ENCODE measurements at places on chromosomes 16 and 17.

DNA sequence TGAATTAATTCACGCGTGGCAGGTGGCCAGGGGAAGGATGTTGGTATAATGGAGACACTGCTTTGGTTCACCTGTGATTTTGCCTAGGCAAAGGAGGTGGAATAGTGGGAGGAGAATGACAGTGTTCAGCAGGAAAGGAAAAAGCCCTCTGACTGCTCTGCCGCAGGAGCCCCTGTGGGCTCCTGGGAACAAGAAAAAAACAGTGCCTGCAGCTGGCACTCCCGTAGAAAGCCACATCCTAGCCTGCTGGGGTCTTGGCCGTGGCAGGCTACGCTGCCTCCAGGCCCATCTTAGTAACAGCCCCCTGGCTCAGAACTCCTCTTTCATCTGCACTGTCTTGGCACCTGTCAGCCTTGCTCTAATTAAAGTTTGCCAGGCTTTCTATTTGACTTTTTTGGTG lies 20.6 kb downstream of the ADORA2B start:
- peak overlapping the region; percentile 64 for H3K4me3 ChIP-seq
- no peaks in the 10 kb centered on the region for H3K27me3 ChIP-seq
- peak overlapping the region; percentile 86 for H3K27ac ChIP-seq
- DNase-seq, result no peak

GRCh38 chr17:38427160-38427949 lies 909 bp upstream of the ARHGAP23 start:
- peaks cover 37% of the 10 kb centered on the region for H3K4me1 ChIP-seq
- H3K36me3 ChIP-seq, result no peaks in the 10 kb centered on the region
- no peak overlapping the region for H3K27ac ChIP-seq
- no peak for DNase-seq
- H3K4me3 ChIP-seq, result peak overlapping the region; percentile 87
- no peaks in the 10 kb centered on the region for H3K27me3 ChIP-seq

DNA sequence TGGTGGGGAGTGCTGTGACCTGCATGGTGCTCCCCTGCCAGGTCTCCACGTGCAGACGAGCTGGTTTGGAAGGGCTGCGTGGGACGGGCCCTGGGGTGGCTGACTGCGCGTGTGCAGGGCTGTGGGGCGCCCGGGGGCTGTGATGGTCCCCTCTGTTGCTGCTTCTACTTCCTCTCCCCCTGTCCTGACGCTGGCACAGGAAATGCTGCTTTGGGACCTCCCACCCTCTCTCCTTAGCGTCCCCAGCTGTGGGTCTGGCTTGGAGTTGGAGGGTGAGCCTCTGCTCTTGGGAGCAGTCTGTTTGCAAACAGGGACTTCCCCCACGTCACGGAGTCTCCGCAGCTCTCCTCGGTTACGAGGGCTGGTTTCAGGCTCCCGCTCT lies 35.2 kb downstream of the TSC2 start:
- peaks cover 98% of the 10 kb centered on the region for H3K36me3 ChIP-seq
- H3K4me3 ChIP-seq, result no peak overlapping the region
- H3K4me1 ChIP-seq, result no peaks in the 10 kb centered on the region
- H3K27ac ChIP-seq, result no peak overlapping the region
- H3K27me3 ChIP-seq, result no peaks in the 10 kb centered on the region
- no peak for DNase-seq

- no peaks in the 10 kb centered on the region for H3K27me3 ChIP-seq
- no peaks in the 10 kb centered on the region for H3K36me3 ChIP-seq
- peaks cover 20% of the 10 kb centered on the region for H3K4me1 ChIP-seq
- H3K27ac ChIP-seq, result no peak overlapping the region
- no peak overlapping the region for H3K4me3 ChIP-seq
- no peak for DNase-seq
These were observed 115.4 kb upstream of the ZFHX3 start for GRCh38 chr16:73163238-73163815.

DNA sequence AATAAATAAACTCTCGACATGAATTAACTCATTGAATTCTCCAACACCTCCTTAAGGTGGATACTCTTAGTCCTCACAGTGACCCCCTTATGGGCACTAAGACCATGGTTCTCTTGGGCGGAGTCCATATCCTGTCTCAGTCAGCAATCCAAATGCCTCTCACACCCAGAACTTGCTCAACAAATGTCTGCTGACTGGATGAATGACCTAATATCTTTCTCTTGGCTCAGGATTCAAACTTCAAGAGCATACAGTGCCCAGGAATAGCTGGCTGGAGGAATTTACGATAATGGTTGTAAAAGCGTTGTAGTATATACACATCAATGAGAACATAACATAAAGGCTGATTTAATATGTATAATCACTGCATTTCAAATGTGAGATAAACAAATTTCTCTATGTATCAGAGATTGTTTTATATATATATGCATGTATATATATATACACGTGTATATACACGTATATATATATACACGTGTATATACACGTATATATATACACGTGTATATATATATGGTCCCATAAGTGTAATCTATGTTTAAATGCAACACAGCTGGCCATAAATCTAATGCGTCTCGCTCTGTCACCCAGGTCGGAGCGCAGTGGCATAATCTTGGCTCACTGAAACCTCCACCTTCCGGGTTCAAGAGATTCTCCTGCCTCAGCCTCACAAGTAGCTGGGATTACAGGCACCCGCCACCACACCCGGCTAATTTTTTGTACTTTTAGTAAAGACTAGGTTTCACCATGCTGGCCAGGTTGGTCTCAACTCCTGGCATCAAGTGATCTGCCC lies 6.5 kb upstream of the UBB start:
- no peaks in the 10 kb centered on the region for H3K36me3 ChIP-seq
- H3K27me3 ChIP-seq, result no peaks in the 10 kb centered on the region
- H3K27ac ChIP-seq, result no peak overlapping the region
- DNase-seq, result no peak

DNA sequence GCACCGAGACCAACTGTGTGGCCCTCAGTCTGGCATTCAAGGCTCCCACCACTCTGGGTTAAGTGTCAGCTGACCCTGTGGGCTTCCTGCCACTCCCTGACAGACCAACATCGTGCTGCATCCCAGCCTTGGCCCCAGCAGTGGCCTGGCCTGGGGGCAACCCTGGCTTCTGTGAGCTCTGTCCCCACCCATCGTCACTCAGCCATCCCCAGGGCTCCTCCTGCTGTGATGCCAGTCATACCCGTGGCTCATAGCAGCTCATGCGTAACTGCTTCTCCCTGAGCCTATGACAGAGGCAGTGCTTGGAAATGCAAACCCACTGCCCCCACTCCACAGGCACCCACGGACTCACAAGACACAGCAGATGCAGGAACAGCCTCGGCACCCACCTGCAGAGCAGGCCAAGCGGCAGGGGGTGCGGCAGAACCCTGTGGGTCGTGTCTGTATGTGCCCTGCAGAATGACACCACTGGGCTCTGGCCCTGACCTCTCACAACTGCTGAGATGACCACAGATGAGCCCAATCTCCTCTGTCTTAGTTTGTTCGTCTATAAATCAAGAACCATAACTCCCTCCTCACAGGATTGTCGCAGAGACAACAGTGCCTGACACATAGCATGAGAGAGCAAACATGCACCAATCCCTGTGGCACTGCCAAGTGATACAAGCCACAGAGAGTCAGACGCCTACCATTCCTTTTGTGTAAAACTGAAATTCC lies 26.6 kb downstream of the PIEZO1 start:
- no peak for DNase-seq
- H3K4me1 ChIP-seq, result no peaks in the 10 kb centered on the region
- H3K27me3 ChIP-seq, result no peaks in the 10 kb centered on the region
- peak overlapping the region; percentile 56 for H3K27ac ChIP-seq

DNA sequence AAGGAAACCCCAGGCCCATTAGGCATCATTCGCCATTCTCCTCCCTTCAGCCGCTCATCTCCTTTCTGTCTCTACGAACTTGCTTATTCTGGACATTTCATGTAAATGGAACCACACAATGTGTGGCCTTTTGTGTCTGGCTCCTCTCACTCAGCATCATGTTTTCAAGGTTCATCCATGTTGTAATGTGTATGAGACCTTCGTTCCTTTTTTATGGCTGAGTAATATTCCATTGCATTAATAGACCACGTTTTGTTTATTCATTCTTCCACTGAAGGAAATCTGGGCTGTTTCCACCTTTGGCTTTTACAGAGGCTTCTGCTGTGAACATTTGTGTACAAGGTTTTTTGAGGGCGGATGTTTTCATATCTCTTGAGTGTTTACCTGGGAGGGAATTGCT lies 3.2 kb downstream of the CRISPLD2 start:
- H3K4me1 ChIP-seq, result peaks cover 81% of the 10 kb centered on the region
- peaks cover 5% of the 10 kb centered on the region for H3K27me3 ChIP-seq
- no peaks in the 10 kb centered on the region for H3K36me3 ChIP-seq
- H3K4me3 ChIP-seq, result no peak overlapping the region
- DNase-seq, result no peak
- H3K27ac ChIP-seq, result no peak overlapping the region

- no peaks in the 10 kb centered on the region for H3K4me1 ChIP-seq
- H3K36me3 ChIP-seq, result no peaks in the 10 kb centered on the region
- DNase-seq, result no peak
- H3K27ac ChIP-seq, result no peak overlapping the region
- no peak overlapping the region for H3K4me3 ChIP-seq
- H3K27me3 ChIP-seq, result no peaks in the 10 kb centered on the region
These were observed 62.7 kb upstream of the ZNF267 start for GRCh38 chr16:31810863-31811262.

- H3K4me3 ChIP-seq, result no peak overlapping the region
- no peaks in the 10 kb centered on the region for H3K36me3 ChIP-seq
- no peaks in the 10 kb centered on the region for H3K27me3 ChIP-seq
- peak; percentile 38 for DNase-seq
These were observed 219.1 kb downstream of the STX8 start for GRCh38 chr17:9356488-9356911.

GRCh38 chr16:85491798-85492294 lies 121.3 kb upstream of the GSE1 start:
- no peaks in the 10 kb centered on the region for H3K36me3 ChIP-seq
- H3K27ac ChIP-seq, result no peak overlapping the region
- no peak overlapping the region for H3K4me3 ChIP-seq
- no peaks in the 10 kb centered on the region for H3K4me1 ChIP-seq

DNA sequence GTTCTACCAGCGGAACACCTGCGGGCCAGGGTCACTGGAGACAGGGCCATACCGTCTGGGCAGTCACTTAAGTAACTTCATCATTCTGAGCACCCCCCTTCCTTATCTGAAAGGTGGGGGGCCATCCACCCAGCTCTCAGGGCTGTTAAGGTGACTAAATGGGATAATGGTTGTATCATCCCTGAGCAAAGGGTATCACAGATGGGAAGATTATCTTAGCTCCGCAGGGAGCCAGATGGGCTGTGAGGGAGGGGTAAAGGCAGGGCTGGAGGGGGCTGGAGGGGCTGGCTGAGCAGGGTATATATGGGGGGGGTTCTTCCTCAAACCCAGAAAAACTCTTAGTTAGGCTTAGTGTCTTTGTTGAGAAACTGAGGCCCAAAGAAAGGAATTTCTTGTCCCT lies 2.9 kb upstream of the CACNA1G start:
- H3K36me3 ChIP-seq, result peaks cover 8% of the 10 kb centered on the region
- H3K4me1 ChIP-seq, result peaks cover 30% of the 10 kb centered on the region
- peaks cover 26% of the 10 kb centered on the region for H3K27me3 ChIP-seq
- DNase-seq, result no peak

DNA sequence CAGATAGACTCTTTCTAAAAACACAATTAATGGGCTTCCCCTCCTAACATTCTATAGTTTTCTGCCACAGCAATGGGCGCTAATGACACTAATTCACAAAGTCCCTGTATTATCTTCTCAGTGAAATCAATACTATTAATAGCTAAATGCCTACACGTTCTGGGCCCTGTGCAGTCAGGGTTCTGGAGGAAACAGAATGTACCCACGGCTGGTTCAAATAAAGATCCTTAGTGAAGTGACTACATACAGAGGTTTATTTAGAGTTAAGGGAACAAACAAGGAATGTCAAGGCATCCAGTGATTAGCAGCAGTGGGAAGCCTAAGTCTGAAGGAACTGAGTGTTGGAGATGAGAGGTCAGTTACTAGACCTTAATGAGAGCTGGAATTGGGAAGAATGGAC lies 43.5 kb upstream of the MTMR4 start:
- H3K36me3 ChIP-seq, result no peaks in the 10 kb centered on the region
- H3K4me3 ChIP-seq, result no peak overlapping the region
- no peak overlapping the region for H3K27ac ChIP-seq
- DNase-seq, result no peak
- peaks cover 25% of the 10 kb centered on the region for H3K4me1 ChIP-seq
- H3K27me3 ChIP-seq, result no peaks in the 10 kb centered on the region

GRCh38 chr16:85607321-85607765 lies 5.8 kb upstream of the GSE1 start:
- peaks cover 10% of the 10 kb centered on the region for H3K36me3 ChIP-seq
- no peaks in the 10 kb centered on the region for H3K27me3 ChIP-seq
- no peak overlapping the region for H3K4me3 ChIP-seq
- peaks cover 52% of the 10 kb centered on the region for H3K4me1 ChIP-seq

GRCh38 chr17:63500543-63501390 lies 22.4 kb upstream of the KCNH6 start:
- no peak for DNase-seq
- no peaks in the 10 kb centered on the region for H3K27me3 ChIP-seq
- H3K27ac ChIP-seq, result no peak overlapping the region
- H3K36me3 ChIP-seq, result no peaks in the 10 kb centered on the region
- no peak overlapping the region for H3K4me3 ChIP-seq

GRCh38 chr16:78310990-78311561 lies 211.6 kb downstream of the WWOX start:
- H3K27ac ChIP-seq, result no peak overlapping the region
- no peak overlapping the region for H3K4me3 ChIP-seq
- H3K27me3 ChIP-seq, result no peaks in the 10 kb centered on the region
- H3K4me1 ChIP-seq, result no peaks in the 10 kb centered on the region

DNA sequence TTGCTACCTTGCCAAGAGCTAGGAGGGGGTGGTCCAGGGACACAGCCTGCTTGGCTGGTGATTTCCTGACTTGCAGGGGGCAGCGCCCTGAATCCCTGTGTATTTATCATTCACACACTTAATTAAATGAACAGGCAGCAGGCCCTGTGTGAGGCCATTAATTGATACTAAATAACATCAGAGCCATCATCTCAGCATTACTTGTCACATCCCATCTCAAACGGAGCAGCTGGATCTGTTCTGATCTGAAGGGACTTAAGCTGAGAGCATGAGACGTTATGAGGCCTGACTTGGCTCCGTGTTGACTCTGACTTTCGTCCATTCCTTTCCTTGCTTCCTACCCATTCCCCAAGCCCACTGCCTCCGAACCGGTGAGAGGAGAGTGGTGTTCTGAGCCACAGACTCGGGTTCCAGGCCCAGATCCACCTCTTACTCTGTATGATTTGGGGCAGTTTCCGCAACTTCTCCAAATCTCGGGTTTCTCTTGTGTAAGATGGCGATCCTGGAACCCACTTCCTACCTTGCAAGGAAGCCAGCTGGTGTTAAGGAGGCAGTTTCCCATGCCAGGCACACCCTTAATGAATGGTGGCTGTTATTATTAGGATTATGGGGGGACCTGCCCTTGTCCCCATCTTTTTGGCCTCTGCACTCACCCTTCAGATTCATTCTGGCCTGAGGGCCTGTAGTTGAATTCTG lies 33.8 kb downstream of the CACNA1G start:
- no peak overlapping the region for H3K4me3 ChIP-seq
- H3K4me1 ChIP-seq, result peaks cover 11% of the 10 kb centered on the region
- DNase-seq, result peak; percentile 19
- no peaks in the 10 kb centered on the region for H3K27me3 ChIP-seq
- H3K36me3 ChIP-seq, result no peaks in the 10 kb centered on the region

- no peak within 1 kb of the TSS for H3K4me3 ChIP-seq
- no peaks in the 10 kb centered on the region for H3K36me3 ChIP-seq
- DNase-seq, result no peak
- no peak within 1 kb of the TSS for H3K27ac ChIP-seq
- no peaks in the 10 kb centered on the region for H3K27me3 ChIP-seq
- H3K4me1 ChIP-seq, result peaks cover 56% of the 10 kb centered on the region
These were observed at the start of gene CDH5 for GRCh38 chr16:66366433-66367299. TSS of gene CDH5 (plus strand) at chr16:66366691. CDS start at chr16:66379338, 12,647 bp downstream.

GRCh38 chr17:57016764-57017116 lies 38.8 kb downstream of the SCPEP1 start:
- no peak overlapping the region for H3K27ac ChIP-seq
- peaks cover 2% of the 10 kb centered on the region for H3K27me3 ChIP-seq
- no peaks in the 10 kb centered on the region for H3K36me3 ChIP-seq
- no peak overlapping the region for H3K4me3 ChIP-seq
- no peak for DNase-seq
